ENCODE measurements at places on chromosomes 12 and 14. TPM values are rescaled to one million over a fixed set of nuclear protein-coding genes. Genes with fewer than 3 reads are reported as not detected.
A peak's percentile ranks its signal among the peaks of the same experiment; 100 is the strongest.

NEMP1 gene
- total RNA-seq, result 11.4 TPM

SOX5 gene
- 15.0 TPM for total RNA-seq

- peak; percentile 35 for DNase-seq
Measured at GRCh38 chr12:11882301-11883019, 188.3 kb upstream of the BCL2L14 start.

GRCh38 chr14:68477110-68477455 lies 315.8 kb downstream of the ZFP36L1 start:
- no peak for DNase-seq

DNA sequence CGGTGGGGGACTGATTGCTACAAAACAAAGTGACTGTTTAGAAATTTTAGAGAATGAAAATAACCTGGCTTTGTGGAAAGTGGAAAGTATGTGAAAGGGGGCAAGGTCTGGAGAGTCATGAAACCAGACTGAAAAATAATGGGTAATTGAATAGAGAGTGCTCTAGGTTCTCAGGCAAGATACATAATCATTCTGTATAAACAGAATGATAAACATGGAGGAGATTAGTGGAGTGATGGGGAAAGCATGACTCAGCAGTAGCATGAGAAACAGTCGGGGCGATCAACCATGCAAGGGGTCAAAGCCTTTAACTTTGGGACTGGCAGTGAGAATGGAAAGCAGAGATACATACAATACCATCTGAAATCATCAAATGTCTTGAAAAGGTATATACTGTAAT lies 332.5 kb downstream of the CCER1 start:
- no peak for DNase-seq

DNA sequence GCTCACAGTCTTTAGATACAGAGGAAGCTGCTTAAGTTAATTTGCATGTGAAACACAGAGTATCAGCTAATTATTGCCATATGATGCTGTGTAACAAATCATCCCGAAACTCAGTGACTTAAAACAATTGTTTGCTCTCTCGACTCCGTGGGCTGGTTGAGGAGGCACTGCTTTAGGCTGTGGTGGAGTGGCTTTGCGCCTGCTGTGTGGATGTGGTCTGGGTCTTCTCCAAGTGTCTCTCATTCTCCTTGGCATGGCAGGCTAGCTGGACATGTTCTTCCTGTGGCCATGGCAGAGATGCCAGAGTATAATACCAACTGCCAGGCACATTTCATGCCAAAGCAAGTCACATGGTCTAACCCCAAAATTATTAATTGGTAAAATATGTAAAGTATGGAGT lies 40.9 kb downstream of the PELI2 start:
- DNase-seq, result no peak
